ENCODE measurements at places on chromosomes 13 and 19. TPM values are rescaled to one million over a fixed set of nuclear protein-coding genes. Genes with fewer than 3 reads are reported as not detected.

DNA sequence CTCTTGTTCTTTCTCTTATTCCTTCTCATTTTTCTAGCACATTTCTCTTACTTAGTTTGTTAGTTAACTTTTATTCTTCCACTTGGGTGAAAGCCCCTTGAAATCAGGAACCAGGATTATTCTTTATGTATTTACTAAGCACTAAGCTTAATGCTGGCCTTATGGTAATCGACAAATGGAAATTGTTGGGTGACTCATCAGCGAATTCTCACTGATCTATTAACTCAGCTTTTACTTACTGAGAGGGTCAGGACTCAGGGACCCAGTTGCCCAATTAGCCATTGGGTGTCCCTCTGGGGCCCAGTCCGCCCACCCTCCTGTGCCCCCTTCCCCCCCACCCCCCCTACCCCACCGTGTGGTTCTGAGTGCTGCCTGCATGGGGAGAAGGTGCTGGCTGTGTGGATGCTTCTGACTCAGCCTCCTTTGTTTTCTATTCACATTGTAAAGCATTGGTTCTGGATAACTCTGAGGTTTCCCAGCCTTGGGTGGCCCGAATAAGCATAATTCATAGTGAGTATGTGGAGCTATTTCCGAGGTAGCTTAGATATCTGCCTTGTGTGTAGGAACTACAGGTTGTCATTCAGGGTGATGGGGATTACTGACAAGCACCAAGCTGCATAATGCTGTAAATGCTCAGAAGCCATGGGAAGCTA is 240.9 kb downstream of the FGF9 start:
- no peak overlapping the region for H3K27ac ChIP-seq
- H3K4me1 ChIP-seq: no peaks in the 10 kb centered on the region
- no peak overlapping the region for H3K4me3 ChIP-seq
- no peaks in the 10 kb centered on the region for H3K36me3 ChIP-seq
- H3K27me3 ChIP-seq: no peaks in the 10 kb centered on the region

- H3K4me3 ChIP-seq: no peak overlapping the region
- H3K36me3 ChIP-seq: no peaks in the 10 kb centered on the region
- H3K27me3 ChIP-seq: no peaks in the 10 kb centered on the region
- H3K4me1 ChIP-seq: peaks cover 3% of the 10 kb centered on the region
- H3K27ac ChIP-seq: no peak overlapping the region
These were observed 305.0 kb downstream of the EFNB2 start for GRCh38 chr13:106230450-106230849.

- no peaks in the 10 kb centered on the region for H3K36me3 ChIP-seq
- H3K27ac ChIP-seq: no peak overlapping the region
- H3K4me3 ChIP-seq: no peak overlapping the region
- peak; percentile 53 for DNase-seq
- no peaks in the 10 kb centered on the region for H3K27me3 ChIP-seq
- no peaks in the 10 kb centered on the region for H3K4me1 ChIP-seq
These were observed 26.5 kb upstream of the LSM14A start for GRCh38 chr19:34145741-34146202.

- no peak for DNase-seq
- H3K4me3 ChIP-seq: no peak overlapping the region
- H3K27me3 ChIP-seq: no peaks in the 10 kb centered on the region
- no peaks in the 10 kb centered on the region for H3K4me1 ChIP-seq
- H3K36me3 ChIP-seq: no peaks in the 10 kb centered on the region
- H3K27ac ChIP-seq: no peak overlapping the region
These were observed 543.7 kb downstream of the EFNB2 start for GRCh38 chr13:105991622-105992277.

GRCh38 chr13:112144616-112145550 is 77.9 kb downstream of the SOX1 start:
- H3K4me3 ChIP-seq: no peak overlapping the region
- no peak overlapping the region for H3K27ac ChIP-seq
- DNase-seq: no peak
- no peaks in the 10 kb centered on the region for H3K4me1 ChIP-seq
- H3K27me3 ChIP-seq: no peaks in the 10 kb centered on the region

DNA sequence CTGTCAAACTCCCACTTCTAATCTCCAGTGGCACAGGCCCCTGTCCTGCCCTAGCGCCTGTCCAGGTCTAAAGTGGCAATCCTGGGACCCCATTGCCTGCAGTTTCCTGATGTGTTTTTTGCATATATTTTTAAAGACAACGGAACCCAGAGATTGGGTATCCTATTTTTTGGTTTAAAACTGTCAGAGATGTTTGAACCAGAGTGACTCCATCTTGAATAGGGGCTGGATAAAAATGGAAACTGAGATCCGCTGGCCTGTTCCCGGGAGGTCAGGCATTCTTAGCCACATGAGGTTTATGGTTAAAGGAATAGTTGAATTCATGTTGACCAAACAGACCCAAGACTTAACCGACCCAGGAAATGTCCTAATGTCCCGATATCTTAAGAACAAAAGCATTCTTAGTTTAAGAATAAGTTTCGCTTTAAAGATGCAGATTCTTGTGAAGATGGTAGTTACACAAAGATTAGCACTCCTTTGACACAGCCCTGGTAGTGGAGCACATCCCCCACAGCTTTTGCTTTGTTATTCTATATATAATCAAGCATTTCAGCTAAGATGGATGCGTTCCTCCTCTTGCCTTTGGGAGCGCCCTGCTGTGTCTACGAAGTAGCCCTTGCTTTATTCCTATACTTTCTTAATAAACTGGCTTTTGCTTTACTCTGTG is 332.1 kb downstream of the UQCRFS1 start:
- H3K36me3 ChIP-seq: no peaks in the 10 kb centered on the region
- H3K27me3 ChIP-seq: no peaks in the 10 kb centered on the region
- H3K27ac ChIP-seq: no peak overlapping the region
- H3K4me1 ChIP-seq: peaks cover 18% of the 10 kb centered on the region

DNA sequence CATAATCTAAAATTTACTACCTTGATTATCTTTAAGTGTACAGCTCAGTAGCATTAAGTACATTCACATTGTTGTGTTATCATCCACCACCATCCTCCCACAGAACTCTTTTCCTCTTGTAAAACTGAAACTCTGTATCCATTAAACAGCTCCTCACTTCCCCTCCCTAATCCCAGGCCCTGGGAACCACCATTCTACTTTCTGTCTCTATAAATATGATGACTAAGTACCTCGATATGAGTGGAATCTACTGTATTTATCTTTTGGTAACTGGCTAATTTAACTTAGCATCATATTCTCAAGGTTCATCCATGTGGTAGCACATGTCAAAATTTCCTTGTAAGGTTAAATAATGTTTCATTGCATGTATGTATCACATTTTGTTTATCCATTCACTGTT is 49.0 kb upstream of the POMP start:
- no peak overlapping the region for H3K27ac ChIP-seq
- H3K4me3 ChIP-seq: no peak overlapping the region
- no peaks in the 10 kb centered on the region for H3K36me3 ChIP-seq
- no peaks in the 10 kb centered on the region for H3K4me1 ChIP-seq
- no peaks in the 10 kb centered on the region for H3K27me3 ChIP-seq

DNA sequence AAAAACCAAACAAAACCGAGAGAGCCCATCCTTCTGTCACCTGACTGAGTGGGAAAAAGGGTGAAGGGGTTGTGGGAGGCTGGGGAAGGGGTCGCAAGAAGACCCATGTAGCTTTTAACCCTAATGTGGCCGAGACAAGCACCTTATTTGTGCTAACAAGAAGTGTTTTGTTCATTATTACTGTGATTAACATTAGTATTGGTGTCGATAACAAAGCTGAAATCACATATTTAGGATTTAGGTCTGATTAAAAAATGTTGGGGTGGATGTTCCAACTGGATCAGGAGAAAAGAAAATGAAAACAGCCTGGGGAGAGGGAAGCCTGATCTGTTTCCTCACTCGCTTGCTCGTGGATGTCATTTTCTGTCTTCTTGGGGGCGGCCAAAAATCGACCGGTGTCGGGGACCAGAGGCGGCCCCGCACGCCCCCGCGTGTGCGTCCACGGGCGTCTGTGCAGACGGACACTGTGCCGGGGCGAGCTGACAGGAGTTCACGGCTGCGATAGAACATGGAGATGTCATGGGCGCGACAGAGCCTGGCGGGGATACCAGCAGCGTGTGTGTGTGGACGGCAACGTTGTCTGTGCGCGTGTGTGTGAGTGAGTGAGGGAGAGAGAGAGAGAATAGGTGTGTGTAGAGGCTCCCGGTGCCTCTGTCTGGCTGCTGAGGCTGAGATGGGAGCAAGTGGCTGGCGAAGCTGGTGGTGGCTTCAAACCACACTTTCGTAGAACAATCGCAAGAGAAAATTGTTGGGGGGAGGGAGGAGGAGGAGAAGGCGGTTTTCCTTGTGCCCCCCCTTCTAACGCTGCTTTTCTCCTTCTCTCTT is 29.1 kb downstream of the NFIX start:
- H3K27ac ChIP-seq: no peak overlapping the region
- H3K27me3 ChIP-seq: peaks cover 95% of the 10 kb centered on the region
- peaks cover 22% of the 10 kb centered on the region for H3K4me1 ChIP-seq
- no peak for DNase-seq
- peak overlapping the region; percentile 15 for H3K4me3 ChIP-seq
- no peaks in the 10 kb centered on the region for H3K36me3 ChIP-seq

Gene LILRA5
- total RNA-seq: not detected

Gene SYCN
- total RNA-seq: not detected

Gene GPR32
- not detected for total RNA-seq

Gene SCGB2B2
- not detected for total RNA-seq

Gene RYR1
- 10.7 TPM for total RNA-seq

Gene SERPINE3
- 0.15 TPM for total RNA-seq

DNA sequence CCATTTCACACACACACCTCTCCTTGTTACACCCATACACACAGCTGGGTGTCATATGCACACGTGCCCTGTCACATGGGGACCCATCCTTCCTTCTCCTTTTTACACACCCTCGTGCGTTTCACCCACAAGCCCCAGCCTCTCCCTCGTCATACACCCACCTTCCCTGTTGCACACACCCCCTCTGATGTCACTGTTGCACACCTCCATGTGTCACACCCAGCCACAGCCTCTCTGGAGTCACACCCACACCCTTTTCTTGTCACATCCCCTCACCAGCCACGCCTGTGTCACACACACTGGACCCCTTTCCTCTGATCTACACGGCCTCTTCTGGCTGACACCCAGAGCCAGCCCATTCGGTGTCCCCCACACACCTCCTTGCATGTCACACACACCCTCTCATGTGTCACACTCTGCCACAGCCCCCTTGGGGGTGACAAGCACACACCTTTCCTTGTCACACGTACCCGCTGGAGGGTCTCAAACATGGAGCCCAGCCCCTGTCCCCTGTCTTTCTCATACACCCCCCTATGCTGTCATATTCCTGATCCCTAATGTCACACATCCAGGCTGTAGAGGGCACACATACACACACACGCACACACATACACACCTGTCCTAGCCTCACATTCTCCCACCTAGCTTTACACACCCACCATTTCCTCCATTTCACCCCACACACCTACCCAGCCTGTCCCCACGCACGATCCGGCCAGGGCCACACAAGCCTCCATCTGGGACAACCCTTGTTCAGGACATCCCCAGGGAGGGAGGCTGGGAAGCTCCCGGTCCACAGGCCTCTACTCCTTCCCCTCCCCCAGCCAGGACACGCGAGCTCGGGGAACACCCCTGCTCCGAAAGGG is 1.4 kb downstream of the NOVA2 start:
- no peaks in the 10 kb centered on the region for H3K36me3 ChIP-seq
- no peak for DNase-seq
- peak overlapping the region; percentile 66 for H3K4me3 ChIP-seq
- H3K4me1 ChIP-seq: peaks cover 2% of the 10 kb centered on the region

DNA sequence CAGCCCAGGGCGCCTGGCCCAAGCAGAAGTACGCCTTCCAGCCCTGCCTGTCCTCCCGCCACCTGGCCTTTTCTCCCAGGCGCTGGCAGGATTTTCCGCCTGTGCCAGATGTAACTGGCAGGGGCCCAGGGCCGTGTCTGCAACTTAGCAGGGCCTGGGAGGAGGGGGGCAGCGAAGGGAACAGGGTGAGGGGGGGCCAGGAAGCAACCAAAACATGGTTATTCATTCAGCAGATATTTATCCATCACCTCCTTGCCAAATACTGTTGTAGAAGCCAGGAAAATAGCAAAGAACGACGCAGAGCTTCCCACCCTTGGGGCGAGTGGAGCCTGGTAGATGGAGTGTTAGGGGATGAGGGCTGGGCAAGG is 5.6 kb downstream of the TLE6 start:
- no peak overlapping the region for H3K4me3 ChIP-seq
- no peak for DNase-seq
- H3K27ac ChIP-seq: no peak overlapping the region
- peaks cover 30% of the 10 kb centered on the region for H3K4me1 ChIP-seq
- peaks cover 5% of the 10 kb centered on the region for H3K27me3 ChIP-seq
- H3K36me3 ChIP-seq: no peaks in the 10 kb centered on the region

DNA sequence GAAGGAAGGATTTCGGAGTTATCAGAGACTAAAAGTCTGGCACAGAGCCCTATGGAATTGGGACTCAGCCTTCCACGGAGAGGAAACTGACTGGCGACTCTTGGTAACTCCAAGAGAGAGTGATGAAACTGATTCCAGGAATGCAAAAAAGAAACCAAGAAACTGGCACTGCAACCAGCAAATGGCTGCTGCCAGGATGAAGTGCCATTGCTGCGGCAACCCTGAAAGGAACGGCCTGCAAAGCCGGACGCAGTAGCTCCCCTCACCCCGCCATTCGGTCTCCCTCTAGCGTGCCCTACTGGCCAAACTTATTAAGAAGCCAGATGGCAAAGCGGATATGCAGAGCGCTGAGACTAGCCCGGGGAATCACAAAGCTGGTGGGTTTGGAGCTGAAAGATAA is 236.0 kb downstream of the PCDH9 start:
- H3K4me3 ChIP-seq: no peak overlapping the region
- H3K27me3 ChIP-seq: no peaks in the 10 kb centered on the region
- DNase-seq: peak; percentile 51
- H3K36me3 ChIP-seq: no peaks in the 10 kb centered on the region

GRCh38 chr19:41620171-41620570 is 6.7 kb downstream of the CEACAM4 start:
- DNase-seq: no peak
- H3K27ac ChIP-seq: no peak overlapping the region
- no peaks in the 10 kb centered on the region for H3K36me3 ChIP-seq
- H3K27me3 ChIP-seq: no peaks in the 10 kb centered on the region
- H3K4me1 ChIP-seq: no peaks in the 10 kb centered on the region

GRCh38 chr13:96898646-96899254 is 95.5 kb downstream of the OXGR1 start:
- H3K4me1 ChIP-seq: peaks cover 7% of the 10 kb centered on the region
- DNase-seq: no peak
- H3K27ac ChIP-seq: no peak overlapping the region
- no peaks in the 10 kb centered on the region for H3K36me3 ChIP-seq

GRCh38 chr19:54473071-54473891 is at the start of gene CDC42EP5:
CDC42EP5 (minus strand) TSS chr19:54473296; CDS start chr19:54465547, 7,749 bp downstream.
- no peak for DNase-seq
- H3K36me3 ChIP-seq: no peaks in the 10 kb centered on the region
- no peak within 1 kb of the TSS for H3K4me3 ChIP-seq
- H3K27me3 ChIP-seq: peaks cover 3% of the 10 kb centered on the region
- H3K4me1 ChIP-seq: peaks cover 3% of the 10 kb centered on the region
